ENCODE measurements at places on chromosomes 7 and 10.

DNA sequence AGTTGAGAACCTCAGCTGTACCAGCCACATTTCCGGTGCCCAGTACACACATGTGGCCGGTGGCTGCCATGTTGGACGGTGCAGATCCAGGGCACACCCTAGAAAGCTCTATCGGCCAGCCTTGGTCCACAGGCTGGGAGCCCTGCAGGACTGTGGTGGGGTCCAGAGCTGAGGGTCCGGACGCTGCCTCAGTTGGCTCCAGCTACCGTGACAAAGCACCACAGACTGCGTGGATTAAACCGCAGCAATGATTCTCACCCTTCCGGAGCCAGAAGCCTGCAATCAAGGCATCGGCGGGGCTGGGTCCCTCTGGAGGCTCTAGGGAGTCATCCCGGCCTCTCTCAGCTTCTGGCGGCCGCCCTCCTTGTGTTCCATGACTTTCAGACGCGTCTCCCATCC lies 50.1 kb downstream of the PDGFA start:
- no peaks in the 10 kb centered on the region for H3K27me3 ChIP-seq
- no peak for DNase-seq
- no peak overlapping the region for H3K27ac ChIP-seq

- H3K27ac ChIP-seq, result no peak overlapping the region
- no peaks in the 10 kb centered on the region for H3K27me3 ChIP-seq
- H3K36me3 ChIP-seq, result no peaks in the 10 kb centered on the region
These were observed 348.9 kb downstream of the ARL4A start for GRCh38 chr7:13036256-13036780.

GRCh38 chr10:120039826-120040225 lies 147.3 kb downstream of the SEC23IP start:
- H3K36me3 ChIP-seq, result no peaks in the 10 kb centered on the region
- no peak overlapping the region for H3K4me3 ChIP-seq
- H3K27me3 ChIP-seq, result no peaks in the 10 kb centered on the region
- DNase-seq, result no peak
- no peaks in the 10 kb centered on the region for H3K4me1 ChIP-seq

GRCh38 chr10:43261578-43262396 lies 5.1 kb downstream of the RASGEF1A start:
- H3K27me3 ChIP-seq, result peaks cover 14% of the 10 kb centered on the region
- H3K27ac ChIP-seq, result no peak overlapping the region
- no peak for DNase-seq

GRCh38 chr7:1706721-1707613 lies 36.9 kb downstream of the ELFN1 start:
- no peak overlapping the region for H3K27ac ChIP-seq
- H3K4me1 ChIP-seq, result no peaks in the 10 kb centered on the region
- no peak for DNase-seq
- no peak overlapping the region for H3K4me3 ChIP-seq

DNA sequence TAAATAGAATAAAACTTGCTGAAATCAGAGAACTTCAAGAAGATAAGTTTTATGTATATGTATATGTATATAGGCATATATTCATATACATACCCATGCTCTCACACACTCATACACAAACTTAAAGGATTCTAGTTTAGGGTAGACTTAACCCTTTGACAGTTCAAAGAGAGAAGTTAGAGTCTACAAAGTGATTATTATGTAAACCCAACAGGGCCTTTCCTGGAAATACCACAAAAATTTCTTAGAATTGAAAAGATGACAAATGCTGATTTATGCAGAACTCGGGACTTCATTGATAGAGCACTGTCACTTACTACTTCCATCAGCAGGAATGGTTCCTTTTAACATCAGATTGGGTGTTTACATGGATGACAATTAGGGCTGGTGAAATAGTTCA lies 763.5 kb downstream of the AUTS2 start:
- H3K36me3 ChIP-seq, result no peaks in the 10 kb centered on the region
- no peak overlapping the region for H3K27ac ChIP-seq
- no peaks in the 10 kb centered on the region for H3K27me3 ChIP-seq
- H3K4me1 ChIP-seq, result no peaks in the 10 kb centered on the region

- DNase-seq, result no peak
- H3K36me3 ChIP-seq, result no peaks in the 10 kb centered on the region
- H3K27ac ChIP-seq, result no peak overlapping the region
- H3K4me3 ChIP-seq, result no peak overlapping the region
These were observed 230.7 kb downstream of the VTI1A start for GRCh38 chr10:112677689-112678088.

DNA sequence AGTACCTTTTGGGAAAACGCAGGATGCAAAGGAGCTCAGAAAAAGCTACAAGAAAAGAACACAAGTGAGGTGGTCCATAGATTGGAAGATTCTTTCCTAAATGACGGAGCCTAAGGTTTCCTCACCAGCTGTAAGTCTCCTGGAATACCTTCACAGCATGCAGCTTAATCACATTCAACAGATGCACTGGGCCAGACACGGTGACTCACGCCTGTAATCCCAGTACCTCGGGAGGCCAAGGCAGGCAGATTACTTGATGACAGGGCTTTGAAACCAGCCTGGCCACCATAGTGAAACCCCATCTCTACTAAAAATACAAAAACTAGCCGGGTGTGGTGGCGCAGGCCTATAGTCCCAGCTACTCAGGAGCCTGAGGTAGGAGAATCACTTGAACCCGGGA lies 228.7 kb downstream of the FRMD4A start:
- DNase-seq, result no peak
- no peak overlapping the region for H3K27ac ChIP-seq

DNA sequence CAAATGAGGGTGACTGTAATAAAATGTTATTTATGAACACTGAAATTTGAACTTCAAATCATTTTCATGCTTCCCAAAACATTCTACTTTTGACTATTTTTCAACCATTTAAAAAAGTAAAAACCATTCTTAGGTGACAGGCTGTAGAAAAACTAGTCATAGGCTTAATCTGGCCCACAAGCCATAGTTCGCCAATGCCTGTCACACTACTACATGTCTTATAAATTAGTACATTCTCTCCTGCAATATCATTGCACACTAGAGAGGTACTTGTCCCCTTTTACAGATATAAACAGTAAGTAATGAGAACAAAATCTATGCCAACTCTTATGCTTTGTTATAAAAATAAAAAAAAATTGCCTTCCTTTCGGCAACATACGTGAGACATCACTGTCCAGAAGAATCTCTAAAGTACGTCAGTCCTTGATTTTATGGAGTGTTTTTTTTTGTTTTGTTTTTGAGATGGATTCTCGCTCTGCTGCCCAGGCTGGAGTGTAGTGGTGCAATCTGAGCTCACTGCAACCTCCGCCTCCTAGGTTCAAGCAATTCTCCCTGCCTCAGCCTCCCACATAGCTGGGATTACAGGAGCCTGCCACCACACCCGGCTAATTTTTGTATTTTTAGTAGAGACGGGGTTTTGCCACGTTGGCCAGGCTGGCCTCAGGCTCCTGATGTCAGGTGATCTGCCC lies 23.2 kb downstream of the UPF2 start:
- no peaks in the 10 kb centered on the region for H3K36me3 ChIP-seq
- no peak for DNase-seq
- no peak overlapping the region for H3K4me3 ChIP-seq
- peaks cover 10% of the 10 kb centered on the region for H3K4me1 ChIP-seq

- no peaks in the 10 kb centered on the region for H3K36me3 ChIP-seq
- no peak overlapping the region for H3K27ac ChIP-seq
- no peak overlapping the region for H3K4me3 ChIP-seq
These were observed 272.2 kb upstream of the NPVF start for GRCh38 chr7:25500393-25500921.

DNA sequence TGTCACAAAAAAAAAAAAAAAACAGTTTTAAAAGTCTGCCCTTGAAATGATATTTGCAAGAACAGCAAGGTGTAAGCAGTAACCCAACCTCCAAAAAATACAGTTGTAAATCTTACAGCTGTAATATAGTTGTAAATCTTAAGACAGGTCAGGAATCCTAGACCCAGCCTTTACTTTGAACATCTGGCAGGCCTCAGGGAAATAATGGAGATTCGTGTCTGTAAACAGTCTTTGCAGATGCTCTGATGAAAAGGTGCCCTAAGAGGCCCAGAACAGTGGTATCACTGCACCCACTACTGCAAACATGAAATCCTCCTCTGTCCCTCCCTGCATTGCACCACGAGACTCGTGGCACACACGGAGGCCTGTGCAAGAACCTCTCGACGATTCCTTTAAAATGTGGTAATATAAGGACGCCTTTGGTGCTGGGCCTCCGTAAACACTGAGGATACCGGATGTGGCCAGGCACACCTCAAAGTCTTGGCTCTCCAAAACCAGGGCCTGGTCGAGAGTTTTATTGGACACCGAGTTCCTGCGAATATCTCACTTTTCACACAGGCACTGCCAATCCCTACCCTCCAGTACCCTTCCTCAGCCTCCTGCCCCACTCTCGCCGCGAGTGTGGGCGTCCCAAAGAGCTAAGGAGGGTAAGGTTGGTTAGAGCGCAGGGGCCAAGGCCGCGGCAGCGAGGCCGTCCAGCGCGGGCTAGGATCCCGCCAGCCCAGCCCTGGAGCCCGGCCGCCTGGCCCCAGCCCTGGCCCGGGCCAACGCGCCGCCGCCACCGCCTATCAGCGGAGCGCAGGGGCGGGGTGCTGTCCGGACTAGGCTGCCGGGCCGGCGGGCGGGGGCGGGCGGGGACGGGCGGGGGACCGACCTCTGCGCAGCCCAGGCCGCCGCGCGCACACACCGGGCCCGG lies at the start of gene REEP3:
REEP3 (plus strand) TSS at position 902 of the 916 bp plus-strand sequence. CDS start 145 bp downstream, outside the sequence.
- H3K27ac ChIP-seq, result peak within 1 kb of the TSS; percentile 87
- H3K36me3 ChIP-seq, result no peaks in the 10 kb centered on the region
- H3K27me3 ChIP-seq, result no peaks in the 10 kb centered on the region
- H3K4me3 ChIP-seq, result peak within 1 kb of the TSS; percentile 94
- H3K4me1 ChIP-seq, result peaks cover 42% of the 10 kb centered on the region

DNA sequence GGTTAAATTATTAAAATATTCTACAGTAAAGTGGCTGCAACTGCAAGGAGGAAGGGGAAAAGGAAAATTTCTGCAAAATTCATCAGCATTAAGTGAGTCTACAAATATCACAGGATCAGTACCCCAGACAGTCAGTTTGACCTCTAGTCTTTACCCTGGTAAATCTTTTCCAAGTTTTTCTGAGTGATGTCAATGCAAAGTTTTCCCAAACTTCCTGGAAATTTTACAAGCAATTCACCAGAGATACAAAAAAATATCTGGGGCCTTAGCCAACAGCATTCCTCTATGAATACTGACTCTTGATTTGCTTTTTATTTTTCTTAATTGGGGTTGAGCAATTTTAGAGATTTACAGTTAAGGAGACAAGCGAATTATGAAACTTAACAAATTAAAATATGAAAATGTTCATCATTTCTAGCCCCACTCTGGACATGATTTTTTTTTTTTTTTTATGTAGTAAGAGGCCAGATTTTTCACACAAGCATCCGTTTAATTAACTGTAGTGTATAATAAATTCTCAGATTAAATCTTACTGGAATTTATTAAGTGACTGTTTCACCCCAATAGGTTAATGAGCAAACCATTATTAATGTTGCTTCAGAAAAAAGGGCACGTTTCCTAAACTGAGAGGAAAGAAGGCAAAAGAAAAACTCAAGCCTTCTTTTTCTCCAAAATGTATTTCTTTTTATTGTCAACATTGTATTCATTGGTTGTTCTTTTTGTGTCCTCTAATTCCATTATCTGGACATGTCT lies 539.5 kb upstream of the FZD8 start:
- H3K27me3 ChIP-seq, result no peaks in the 10 kb centered on the region
- H3K4me3 ChIP-seq, result no peak overlapping the region
- no peak overlapping the region for H3K27ac ChIP-seq
- DNase-seq, result no peak
- H3K36me3 ChIP-seq, result no peaks in the 10 kb centered on the region
- H3K4me1 ChIP-seq, result no peaks in the 10 kb centered on the region

DNA sequence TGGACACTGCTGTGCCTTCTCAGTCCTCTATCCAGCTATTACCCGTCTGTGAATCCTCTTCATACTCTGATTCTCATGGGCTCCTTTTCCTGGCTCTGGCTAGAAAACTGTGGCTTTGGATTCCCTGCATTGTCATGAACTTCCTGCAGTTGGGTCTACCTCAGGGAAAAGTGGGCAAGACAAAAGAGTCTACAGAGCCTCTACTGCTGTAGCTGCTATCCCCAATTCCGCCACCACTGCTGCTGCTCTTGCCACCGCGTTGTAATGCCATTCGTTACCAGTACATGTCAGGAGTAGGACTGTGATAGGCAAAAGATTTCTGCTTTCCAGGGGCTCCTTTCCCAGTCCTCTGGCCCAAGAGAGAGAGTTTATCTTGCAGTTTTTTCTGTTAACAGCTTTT lies 23.9 kb upstream of the PPP1R17 start:
- H3K4me3 ChIP-seq, result no peak overlapping the region
- no peaks in the 10 kb centered on the region for H3K4me1 ChIP-seq
- no peak overlapping the region for H3K27ac ChIP-seq
- DNase-seq, result no peak
- no peaks in the 10 kb centered on the region for H3K27me3 ChIP-seq
- H3K36me3 ChIP-seq, result no peaks in the 10 kb centered on the region

DNA sequence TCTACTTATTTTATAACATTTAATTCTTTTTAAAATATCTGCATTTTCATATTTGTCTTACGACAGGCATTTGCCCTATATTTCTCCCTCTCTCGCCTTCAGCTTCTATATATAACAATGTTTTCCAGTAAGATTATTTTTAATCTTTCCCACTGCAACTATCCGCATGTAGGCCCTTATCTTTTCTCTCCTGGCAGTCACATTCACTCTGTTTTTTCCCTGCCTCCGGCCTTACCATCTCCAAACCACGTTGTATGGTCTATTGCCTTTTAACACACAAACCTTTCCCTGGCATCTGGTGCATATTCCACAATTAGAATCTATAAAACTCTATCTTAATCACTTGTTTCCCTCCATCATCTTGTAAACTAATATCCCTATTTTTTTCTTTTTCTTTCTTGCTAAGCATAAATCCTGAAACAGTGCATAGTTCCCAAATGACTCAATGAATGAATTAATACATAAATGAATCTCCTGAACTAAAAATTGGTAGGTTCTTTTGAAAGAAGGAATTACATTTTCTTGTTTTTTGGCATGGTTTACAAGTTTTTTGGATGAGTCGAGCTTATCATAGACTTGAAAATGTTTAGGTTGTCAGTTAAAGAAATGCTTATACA lies 173.2 kb downstream of the SEMA3A start:
- DNase-seq, result no peak
- no peaks in the 10 kb centered on the region for H3K27me3 ChIP-seq
- H3K27ac ChIP-seq, result no peak overlapping the region
